ENCODE measurements at places on chromosomes 3 and 15.

GRCh38 chr3:23829242-23829934 lies 23.6 kb downstream of the UBE2E1 start:
- no peak for DNase-seq

DNA sequence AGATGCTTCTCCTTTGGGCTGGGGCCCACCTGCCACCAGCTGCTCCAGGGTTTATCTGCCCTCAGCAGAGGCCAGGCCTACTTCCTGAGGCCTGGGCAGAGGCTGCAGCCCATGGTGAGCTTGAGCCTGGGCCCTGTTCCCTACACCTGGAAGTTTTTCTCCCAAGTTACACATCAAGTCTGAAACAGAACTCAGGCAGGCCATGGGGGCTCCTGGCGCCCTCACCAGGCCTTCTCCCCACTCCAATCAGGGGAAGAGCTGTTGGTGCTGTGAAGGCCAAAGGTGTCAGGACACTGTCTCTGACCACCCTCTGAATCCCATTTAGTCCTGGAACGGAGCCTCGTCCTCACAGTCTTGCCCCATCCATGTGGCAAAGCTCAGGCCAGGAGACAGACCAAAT lies 7.3 kb downstream of the VWA5B2 start:
- peak; percentile 10 for DNase-seq

DNA sequence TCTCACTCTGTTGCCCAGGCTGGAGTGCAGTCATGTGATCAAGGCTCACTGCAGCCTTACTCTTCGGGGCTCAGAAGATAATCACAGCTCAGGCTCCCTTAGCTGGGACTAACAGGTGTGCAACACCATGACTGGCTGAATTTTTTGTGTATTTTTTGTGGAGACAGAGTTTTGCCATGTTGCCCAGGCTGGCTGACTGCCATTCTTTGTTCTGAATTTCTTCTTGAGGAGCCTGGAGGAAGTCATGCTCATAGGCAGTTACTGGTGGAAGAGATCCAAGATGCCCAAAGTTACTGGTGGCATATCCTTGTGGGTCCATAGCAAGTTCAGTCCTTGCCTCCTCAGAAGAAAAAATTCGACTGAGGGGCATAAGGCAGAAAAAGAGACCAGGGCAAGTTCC lies 16.6 kb upstream of the UBP1 start:
- no peak for DNase-seq

- no peak for DNase-seq
These were observed 77.2 kb downstream of the CD200R1L start for GRCh38 chr3:112769286-112769978.

DNA sequence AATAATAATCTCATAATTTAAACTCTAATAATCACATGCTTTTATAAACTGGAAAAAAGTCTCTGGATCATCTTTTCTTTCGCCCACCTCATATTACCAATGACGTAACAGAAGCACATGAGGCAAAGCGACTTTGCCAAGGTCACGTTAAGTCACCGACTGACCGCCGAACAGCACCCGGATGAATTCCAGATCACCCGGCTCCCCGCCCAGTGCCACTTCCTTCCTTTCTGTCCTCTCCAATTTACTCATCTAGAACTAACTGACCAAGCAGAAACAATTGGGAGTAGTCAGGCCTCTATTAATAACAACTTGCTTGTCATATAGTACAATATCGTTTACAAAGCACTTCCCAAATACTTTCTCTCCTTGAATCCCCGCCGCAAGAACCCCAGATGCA lies 21.1 kb downstream of the FGF12 start:
- no peak for DNase-seq

GRCh38 chr3:39415983-39416382 lies 9.5 kb downstream of the RPSA start:
- DNase-seq, result no peak

DNA sequence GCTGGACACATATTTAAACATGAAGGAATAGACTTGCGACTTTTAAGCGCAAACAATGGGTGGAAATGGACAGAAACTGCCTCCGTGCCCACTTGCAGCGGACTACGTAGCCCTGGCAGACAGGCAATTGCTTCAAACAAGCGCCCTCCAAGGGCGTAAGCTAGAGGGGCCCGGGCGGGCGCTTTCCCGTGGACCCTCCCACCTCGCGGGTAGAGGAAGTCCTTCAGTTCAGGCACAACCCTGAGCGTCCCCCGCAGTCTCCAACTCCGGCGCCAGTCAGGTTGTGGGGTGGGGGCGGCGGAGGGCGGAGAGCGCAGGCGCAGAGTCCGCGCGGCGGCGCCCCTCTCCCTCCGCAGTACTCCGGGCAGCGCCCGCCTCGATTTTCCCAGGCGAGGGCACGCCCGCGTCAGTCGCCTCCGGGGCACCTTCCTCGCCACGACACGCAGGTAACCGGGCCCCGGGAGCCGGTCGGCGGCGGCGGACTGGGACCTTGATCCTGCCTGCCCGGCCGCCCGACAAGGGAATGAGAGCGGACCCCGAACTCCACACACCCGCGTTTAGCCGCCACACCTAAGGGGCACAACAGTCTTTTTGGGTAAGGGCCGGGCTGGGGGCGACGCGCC lies at the start of gene SLC35G2:
SLC35G2 (plus strand) TSS at position 358 of the 623 bp plus-strand sequence. CDS start 35,335 bp downstream, outside the sequence.
- DNase-seq, result no peak

DNA sequence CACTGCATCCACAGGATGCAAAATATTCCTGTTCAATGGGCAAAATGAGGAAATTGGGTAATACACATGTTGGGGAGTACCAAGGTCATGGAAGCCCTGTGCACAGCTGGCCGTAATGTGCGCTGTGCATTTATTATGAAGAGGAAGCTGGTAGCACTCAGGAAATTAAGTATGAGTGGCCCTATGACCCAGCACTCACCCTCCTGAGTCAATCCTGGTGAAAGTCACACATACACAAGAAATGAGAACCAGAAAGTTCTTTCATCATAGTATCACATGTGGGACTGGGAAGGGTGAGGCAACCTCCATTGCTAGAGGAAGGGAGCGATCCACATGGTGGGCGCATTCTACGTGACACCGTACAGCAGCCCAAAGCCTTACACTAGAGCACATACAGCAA lies 11.4 kb upstream of the PRR20G start:
- no peak for DNase-seq

DNA sequence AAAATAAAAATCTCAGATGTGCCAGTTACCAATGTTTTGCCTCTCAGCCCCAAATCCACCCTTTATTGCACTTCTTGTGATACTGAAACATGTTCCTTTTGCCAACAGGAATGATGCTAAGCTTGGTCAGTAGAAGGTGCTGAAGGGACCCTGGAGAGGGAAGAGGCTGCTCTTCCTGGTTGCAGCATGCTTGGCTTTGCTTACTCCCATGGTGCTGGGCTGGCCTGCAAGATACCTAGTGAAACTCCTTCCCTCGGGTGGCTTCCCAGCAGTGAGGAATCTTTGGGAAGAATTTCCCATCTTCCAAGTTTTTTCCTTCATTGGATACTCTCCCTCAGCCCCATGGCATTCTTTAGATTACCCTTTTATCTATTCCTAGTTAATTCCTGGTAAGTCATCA lies 151.8 kb upstream of the TGFBR2 start:
- DNase-seq, result no peak

- DNase-seq, result no peak
These were observed 60.8 kb downstream of the ITGA11 start for GRCh38 chr15:68371160-68371559.

- no peak for DNase-seq
These were observed 1.1 kb upstream of the SPTBN5 start for GRCh38 chr15:41894791-41895463.

DNA sequence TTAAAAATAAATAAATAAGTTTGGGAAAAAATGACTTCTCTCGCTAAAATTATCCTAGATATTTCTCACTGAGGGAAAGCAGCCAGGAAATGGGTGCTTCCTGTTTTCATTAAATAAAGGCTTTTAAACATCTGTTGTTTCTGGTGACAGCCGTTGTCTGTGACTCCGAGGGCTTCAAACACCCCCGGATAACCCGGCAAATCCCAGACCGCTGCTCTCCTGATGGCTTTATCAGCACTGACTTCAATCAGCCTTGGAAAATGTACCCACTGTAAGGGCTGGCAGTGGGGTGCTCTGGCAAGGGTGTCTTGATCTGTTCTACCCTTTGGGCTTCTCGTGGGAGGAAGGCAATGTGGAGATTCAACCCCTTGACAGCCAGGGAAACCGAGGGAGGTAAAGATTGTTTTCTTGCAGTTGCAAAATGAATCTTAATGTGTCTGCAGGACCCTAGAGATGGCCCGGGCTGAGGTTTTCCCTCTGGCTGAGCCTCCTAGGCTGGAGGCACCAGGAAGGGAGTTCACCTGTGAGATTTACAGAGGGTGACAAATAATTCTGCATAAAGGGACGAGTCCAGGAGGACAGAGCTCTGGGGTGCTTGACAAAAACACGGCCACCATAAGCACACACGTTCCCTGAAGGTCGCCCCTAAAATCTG lies 33.6 kb upstream of the SEC13 start:
- DNase-seq, result no peak

DNA sequence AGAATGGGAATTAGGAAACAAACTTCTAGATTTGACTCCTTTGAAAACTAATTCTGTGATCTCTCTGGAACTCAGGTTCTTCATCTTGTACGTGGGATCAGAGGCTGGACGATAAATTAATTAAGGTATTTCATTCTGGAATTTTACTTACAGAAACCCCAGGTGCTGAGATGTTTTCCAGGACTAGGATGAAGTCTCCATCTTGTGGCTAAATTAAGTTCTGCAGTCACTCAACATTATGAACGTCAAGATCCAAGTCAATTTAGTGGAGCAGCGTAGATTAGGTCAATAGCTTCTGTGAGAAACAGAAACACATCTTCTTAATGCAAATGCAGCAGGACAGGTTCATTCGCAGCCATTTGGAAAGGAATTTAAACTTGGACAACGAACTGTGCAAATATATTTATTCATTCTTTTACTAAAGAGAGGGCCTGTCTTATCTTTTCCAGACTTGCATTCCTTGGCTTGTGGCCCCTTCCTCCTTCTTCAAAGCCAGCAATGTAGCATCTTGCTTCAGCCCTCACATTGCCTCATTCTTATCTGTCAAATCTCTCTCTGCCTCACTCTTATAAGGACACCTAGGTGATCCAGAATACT lies 26.7 kb upstream of the TMC3 start:
- no peak for DNase-seq

DNA sequence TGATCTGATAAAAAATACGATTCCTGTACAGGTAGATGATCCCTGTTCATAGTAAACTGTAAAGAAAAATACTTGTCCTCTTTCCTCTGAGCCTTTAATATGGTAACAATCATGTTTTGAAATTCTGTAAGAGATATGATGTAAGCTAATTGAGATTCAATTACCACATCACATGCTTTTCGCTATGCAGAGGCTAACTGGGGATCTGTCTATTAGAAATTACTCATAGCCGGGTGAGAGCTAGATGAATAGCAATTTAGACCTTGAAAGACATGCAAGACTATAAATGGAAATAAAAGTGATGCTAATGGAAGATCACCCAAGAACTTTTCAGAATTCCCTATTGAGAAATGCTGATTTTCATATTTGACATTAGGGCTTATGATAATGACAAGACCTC lies 579.9 kb upstream of the ZNF717 start:
- no peak for DNase-seq

GRCh38 chr3:23481616-23482278 lies 278.6 kb downstream of the UBE2E2 start:
- no peak for DNase-seq

DNA sequence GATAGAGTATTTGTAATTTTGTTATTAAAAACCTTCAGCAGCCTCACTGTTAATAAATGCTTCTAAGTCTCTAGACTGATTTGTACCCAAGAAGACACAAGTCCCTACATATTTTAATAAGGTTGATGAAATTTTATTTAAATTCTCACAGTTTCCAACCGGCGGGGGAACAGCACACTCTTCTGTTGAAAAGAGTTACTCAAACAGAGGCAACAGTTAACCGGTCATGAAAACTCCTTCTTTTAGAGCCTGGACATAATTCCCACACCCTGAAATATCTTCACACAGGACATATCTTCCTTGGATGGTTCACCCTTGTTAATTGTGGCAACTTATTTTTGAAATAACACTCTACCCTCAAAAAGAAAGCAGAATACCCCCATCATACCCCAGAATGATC lies 278.8 kb downstream of the FOXP1 start:
- no peak for DNase-seq

DNA sequence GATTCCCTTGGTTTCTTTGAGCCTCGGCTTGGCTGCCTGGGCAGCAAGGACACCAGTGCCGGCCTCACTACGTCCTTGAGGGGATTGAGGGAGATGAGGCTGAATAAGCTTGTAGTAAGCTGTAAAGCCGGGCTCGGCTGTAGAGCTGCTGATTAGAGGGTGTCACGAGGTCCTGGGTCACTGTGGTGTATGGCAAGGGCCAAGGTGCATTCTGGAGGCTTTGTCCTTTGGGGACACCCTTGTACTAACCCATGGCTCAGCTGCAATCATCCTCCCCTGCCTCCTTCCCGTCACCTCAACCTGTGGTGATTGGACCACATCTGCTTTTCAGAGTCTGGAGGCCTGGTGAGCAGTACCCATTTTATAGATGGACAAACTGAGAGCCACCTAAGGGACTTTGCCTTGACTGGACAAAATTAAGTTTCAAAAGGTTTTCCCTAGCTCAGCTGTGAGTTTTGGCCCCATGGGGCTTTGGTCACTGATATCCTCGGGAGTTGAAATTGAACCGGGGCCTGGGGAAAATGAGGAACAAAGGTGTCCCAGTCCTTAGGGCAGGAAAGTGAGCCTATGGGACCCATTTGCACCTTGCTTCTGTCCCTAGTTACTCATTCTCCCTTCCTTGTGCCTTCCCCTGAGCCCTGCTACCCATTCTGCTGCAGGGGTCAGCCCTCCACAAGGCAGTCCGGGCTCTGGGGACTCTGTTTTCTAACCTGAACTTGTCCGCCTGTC lies 2.4 kb downstream of the SLC6A6 start:
- DNase-seq, result peak; percentile 52

- no peak for DNase-seq
These were observed 443.2 kb upstream of the AZI2 start for GRCh38 chr3:28791713-28792255.

DNA sequence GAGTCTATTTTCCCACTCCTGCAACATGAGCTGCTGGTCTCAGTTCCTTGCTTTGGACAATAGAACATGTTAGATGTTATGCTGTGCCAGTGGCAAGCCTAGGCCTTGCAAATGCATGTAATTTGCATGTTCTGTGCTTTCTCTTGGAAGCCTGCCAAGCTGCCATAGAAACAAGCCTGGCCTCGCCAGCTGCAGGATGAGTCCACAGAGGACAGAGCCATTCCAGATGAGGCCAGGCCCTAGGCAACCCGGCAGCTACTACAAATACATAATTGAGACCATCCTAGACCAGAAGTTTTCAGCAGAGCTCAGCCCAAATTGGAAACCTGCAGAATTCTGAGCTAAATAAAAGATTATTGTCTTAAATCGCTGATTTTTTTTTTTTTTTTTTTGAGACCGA lies 39.6 kb downstream of the TRIM69 start:
- DNase-seq, result no peak

DNA sequence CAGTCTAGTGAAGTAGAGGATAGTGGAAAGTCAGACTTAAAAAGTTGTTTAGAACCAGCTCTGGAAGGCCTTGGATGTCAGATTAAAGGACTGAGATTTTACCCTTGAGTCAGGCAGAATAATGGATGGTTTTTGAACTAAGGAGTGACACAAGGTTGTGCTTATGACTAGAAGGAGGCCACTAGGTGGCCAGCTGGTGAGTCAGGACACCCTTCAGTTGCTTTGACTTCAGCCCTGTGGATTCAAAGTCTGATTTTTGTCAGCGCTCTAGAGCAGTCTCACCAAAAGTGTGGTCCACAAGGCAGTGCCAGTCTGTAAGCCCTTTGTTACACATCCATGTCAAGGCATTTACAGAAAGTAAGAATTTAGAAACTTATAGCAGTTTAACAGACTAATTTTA lies 3.8 kb upstream of the GABPB1 start:
- no peak for DNase-seq

Measured in D721Med (cell line).